Kidney (tissue), 22 donors: ENCODE measurements at places on chromosomes 4 and X.
A peak's percentile ranks its signal among the peaks of the same experiment; 100 is the strongest.

GRCh38 chr4:37693450-37694190 lies 7.4 kb upstream of the RELL1 start:
- no peak for DNase-seq

DNA sequence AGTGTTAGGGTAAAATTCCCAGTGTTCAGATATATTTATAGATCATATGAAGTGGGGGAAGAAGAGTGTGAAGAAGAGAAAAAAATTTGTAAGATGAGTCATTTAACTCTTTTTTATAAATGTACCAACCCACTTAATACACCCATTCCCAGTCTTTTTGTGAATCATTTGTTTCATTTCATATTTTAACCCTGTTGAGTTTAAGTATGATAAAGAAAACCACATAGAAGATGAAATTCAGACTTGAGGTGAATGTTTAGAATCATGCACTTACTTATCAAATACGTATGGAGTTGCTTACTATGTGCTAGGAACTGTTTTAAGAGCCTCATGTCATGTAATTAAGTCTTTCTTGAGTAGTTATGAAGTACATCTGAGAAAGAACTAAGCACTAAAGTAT lies 56.6 kb upstream of the DAPP1 start:
- DNase-seq = no peak

GRCh38 chr4:43047058-43047457 lies 154.5 kb downstream of the GRXCR1 start:
- peak; percentile 44 for DNase-seq

DNA sequence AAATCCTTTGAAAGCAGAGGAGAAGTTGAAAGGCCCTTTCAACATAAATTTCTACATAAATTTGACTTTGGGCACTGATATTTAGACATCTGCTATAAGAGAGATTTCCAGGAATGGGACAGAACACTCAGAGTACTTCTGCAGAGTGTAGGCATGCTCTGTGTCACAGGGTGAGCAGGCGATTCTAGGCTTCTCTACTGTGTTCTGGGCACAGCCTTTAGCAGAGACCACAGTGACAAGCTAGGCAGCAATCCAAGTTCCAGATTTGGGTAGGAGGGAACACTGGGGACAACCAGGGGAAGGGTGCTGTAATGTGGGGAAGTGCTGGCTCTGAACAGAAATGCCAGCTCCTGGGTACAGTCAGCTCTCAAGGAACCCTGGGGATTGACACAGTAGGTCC lies 6.9 kb downstream of the MAGEA10 start:
- DNase-seq = no peak

- DNase-seq = no peak
These were observed 56.1 kb upstream of the HELT start for GRCh38 chr4:184962125-184962638.

GRCh38 chr4:143313521-143313920 lies 23.2 kb upstream of the GAB1 start:
- no peak for DNase-seq

GRCh38 chr4:123325241-123325681 lies 71.3 kb upstream of the SPRY1 start:
- no peak for DNase-seq

DNA sequence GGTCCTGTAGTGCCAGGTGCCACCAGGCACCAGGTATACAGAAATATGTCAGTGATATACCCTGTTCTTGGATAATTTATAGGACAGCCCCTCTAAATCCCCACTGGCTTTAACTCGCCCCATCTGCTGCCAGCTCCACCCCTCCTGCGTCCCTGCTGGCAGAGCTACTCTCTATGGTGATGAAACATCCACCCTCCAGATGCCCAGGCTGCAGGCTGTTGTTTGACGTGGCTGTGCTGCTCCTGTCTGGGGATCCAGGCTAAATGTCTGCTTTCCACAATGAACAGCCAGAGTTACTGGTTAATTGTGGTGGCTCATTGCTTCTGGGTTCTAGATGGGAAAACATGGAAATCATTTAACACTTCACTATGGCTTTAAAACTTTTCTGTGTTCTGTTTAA lies 12.9 kb downstream of the NHSL2 start:
- DNase-seq = no peak

- DNase-seq = no peak
These were observed 61.6 kb upstream of the MTMR8 start for GRCh38 chrX:64456828-64457227.

DNA sequence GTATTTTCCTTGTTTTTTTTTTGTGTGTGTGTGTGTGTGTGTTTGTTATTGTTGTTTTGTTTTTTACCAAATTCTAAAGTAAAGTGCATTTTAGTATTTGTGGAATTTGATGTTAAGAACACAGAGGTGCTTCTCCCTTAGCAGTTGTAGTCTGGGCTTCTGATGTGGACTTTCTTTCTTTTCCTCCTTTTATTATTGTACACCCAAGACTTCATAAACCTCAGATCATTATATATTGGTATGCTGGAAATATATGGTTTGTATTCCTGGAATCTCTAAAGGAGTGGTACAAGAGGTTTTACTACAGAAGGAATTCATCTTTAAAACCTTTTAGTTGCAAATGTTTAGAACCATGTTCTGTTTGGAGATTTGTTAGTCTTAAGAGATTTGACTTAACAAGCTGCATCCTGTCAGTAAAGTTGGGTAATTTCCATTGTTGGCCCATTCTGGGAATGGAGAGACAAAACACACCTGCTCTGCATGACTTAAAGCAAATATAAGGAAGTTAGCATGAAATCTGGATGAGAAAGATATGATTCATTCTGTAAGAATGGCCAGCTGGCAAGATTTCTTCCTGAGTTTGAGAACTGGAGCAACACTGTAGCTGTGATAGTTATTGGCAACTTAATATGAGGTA lies 64.0 kb downstream of the SMAD1 start:
- DNase-seq = no peak

DNA sequence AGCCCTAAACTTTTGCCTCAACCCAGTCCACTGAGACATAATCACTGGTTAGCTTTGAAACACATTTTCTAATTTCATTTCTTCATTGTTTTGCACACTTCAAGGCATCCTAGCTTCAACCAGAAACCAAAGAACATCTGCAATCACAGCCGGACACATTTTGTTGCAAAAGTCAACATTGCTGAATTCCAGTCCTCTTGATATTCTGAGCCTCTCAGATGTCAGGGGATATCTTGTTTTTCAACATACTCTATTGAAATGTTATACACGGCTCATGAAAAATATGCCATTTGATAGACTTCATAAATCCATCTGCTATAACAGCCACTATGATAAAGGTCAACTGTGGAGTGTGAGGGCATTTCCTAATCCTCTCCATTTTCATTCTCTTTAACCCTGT lies 241.6 kb upstream of the PUDP start:
- peak; percentile 0 for DNase-seq

GRCh38 chrX:22536746-22537304 lies 264.1 kb downstream of the CBLL2 start:
- DNase-seq = no peak

DNA sequence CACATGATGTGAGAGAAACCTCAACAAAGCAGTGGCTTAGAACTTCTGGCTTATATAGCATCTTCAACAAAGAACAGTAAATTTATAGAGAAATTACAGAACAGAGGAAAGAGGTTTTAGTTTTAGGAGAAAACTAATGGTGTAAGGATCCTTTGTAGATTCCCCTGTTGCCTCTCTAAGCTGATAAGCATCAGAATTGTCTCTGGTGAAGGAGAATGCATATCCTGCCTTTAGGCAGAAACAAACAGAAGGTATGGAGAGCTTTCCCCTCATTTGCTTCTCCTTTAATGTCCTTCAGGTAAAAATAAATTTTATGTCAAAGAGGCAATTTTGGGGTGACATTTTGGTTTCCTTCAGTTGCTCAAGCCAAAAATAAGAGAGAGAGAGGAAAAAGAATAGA lies 625.9 kb downstream of the CCSER1 start:
- DNase-seq = no peak

DNA sequence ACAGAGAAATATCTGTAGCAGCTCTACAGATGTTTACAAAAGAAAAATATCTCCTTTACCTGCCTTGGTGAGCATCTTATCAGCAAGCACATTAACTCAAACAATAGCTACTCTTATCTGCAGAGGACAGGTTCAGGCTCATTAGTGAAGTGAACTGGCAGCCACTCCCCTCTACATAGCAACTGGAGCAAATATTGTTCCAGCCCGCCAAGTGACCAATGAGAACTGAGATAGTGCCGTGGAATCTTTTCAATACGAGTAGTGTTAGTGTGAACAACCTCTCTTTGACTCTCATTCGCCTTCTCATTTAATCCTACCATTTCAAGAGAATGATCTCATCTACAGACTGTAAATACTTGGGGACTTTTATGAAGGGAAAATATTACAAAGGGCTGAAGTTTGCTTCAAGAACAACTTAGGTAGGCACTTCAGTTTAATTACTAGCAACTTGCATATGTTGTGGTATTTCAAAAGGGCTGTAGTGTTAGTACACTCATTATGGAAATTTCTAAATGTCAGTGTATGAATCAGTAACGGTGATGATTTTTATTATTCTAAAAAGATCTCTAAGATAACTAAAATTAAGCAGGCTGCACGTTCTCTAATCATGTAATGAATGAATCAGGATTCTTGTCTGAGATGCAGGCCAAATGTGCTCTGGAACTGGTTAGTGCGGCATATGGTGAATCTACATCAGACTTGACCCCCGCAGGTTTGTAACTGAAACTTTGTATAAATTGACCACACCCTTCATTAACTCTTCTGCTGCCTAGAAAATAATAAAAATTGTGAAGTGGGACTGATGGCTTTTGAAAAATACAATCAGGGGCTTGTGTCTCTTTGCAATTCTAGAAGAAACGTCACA lies 72.4 kb downstream of the PALLD start:
- DNase-seq = no peak

- DNase-seq = no peak
These were observed 14.1 kb downstream of the CD99 start for GRCh38 chrX:2705046-2705832.

DNA sequence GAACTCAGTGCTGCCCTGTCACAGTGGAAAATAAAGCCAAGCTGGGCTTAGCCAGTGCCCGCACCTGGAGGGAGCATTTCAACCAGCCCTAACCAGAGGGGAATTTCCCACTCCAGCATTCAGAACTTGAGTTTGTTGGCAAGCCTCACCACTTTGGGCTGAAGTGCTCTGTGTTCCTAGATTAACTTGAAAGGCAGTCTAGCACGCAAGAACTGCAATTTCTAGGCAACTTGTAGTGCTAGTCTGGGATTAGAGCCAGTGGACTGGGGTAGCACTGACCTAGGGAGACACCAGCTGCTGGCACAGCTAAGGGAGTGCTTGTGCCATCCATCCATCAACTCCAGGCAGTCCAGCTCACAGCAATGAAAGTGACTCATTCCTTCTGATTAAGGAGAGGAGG lies 1060.6 kb upstream of the GRID2 start:
- DNase-seq = no peak

GRCh38 chr4:47737326-47737725 lies 100.5 kb downstream of the CORIN start:
- no peak for DNase-seq

GRCh38 chr4:15779809-15780208 lies 1.7 kb downstream of the CD38 start:
- no peak for DNase-seq

- no peak for DNase-seq
These were observed 32.0 kb downstream of the CTBP1 start for GRCh38 chr4:1216869-1217294.

DNA sequence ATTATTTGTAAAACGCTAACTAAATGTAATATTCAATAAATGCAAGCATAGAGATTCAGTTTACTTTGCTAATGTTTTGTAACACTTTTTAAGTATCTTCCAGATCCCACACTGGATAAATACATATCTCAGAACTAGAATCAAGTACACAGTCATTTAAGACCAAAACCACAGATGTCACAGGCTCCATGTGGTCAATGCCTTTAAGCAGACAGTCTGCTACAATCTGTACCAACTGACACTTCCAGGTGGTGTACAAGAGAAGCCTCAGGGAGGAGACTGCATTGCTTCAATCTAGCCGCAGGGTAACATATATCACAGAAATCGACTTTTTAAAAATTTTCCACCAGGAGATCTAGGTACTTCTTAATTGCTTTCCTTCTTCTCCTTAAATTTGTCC lies 229.6 kb upstream of the DIAPH2 start:
- DNase-seq = no peak

GRCh38 chr4:155491336-155492120 lies 114.8 kb upstream of the MAP9 start:
- DNase-seq = no peak

DNA sequence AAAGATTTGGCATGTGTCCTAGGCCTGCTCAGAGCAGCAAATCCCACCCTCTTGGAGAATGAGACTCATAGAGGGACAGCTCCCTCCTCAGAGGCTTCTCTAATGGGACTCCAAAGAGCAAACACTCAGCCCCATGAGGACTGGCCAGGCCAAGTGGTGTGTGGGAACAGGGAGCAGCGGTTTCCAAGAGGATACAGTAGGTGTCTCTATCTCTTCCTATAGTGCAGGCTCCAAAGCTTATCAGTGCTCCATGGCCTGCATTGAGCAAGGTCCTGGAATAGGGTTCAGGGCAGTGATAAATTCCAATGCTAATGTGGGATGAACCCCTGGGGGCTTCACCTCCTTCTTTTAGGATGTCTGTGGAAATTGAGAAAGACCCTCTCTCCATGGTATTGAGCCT lies 15.7 kb upstream of the MAGEA10 start:
- DNase-seq = no peak

GRCh38 chr4:1802151-1802715 lies 9.1 kb downstream of the FGFR3 start:
- DNase-seq = no peak

- DNase-seq = no peak
These were observed 2.3 kb downstream of the CDS1 start for GRCh38 chr4:84585251-84585650.

DNA sequence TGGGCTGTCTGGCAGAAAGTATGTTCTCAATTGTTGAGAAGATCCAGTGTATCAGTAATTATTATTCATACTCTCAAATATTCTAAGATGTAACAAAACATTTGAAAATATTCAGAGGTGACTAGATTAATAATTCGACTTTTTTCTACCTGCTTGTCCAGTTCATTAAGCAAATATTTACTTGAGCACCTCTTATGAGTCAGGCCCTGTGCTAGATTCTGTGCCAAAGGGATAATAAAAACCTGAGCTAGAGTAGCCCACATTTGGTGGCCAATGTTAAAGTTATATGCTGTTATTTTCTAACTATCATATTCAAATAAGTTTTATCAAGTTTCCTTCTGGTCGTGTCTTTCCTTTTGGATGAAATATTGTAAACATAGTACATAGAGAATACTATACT lies 58.5 kb downstream of the ARHGAP10 start:
- no peak for DNase-seq
